Testis (tissue), 5 donors: ENCODE measurements at places on chromosomes 6 and 20. TPM values are rescaled to one million over a fixed set of nuclear protein-coding genes. Genes with fewer than 3 reads are reported as not detected.

GRCh38 chr6:34912715-34913464 is 23.8 kb downstream of the ANKS1A start:
- no peak for DNase-seq

DNA sequence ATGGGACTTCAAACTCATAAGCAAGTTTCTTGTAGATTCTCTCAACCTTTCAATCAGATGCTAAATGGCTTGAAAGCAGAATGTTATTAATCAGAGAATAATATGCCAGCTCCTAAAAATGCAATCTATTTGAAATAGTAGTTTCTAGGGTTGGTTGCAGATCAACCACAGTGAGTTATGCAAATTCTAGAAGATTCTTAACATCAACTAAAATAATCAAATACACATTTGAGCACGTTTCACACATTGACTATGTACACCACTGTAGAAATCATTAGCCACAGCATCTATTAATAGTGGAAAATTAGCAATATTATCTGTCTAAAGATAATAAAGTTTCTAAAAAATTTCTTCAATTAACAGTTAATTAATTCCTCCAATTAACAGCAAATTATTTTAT is 141.9 kb upstream of the GJE1 start:
- no peak for DNase-seq

The PKIB gene
- polyA plus RNA-seq, result 5.0 TPM

GRCh38 chr20:36004045-36004444 is 35.7 kb downstream of the CNBD2 start:
- DNase-seq, result no peak

GRCh38 chr6:89411145-89412070 is 665 bp downstream of the RRAGD start:
- peak; percentile 60 for DNase-seq

- DNase-seq, result no peak
These were observed 13.5 kb upstream of the CNR1 start for GRCh38 chr6:88179692-88180091.

- DNase-seq, result no peak
These were observed 22.7 kb downstream of the PMEPA1 start for GRCh38 chr20:57686931-57687652.

GRCh38 chr6:45896783-45897441 is 118.7 kb downstream of the CLIC5 start:
- no peak for DNase-seq

DNA sequence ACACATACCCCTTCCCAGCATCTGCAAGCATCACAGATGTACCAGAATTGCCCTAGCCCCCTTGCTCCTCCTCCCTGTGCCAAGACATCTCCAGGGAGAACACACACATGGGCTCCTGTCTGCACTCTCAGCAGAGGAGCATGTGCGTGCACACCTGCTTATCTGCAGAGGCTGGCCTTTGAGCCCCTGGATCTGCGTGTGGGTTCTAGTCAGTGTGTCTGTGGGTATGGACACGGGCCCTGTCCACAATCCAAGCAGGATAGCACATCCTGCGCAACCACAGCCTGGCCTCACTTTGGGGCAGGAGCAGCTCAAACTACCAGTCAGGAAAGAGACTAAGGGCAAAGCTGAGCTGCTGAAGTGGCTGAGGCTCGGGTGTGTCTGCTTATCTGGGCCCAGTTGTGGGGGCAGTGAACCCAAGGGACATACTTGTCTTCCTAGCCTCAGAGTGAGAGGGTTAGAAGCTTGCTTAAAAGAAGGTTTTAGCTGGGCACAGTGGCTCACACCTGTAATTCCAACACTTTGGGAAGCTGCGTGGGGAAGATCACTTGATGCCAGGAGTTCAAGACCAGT is 41.0 kb downstream of the HM13 start:
- no peak for DNase-seq

The ADGB gene
- 53.0 TPM for polyA plus RNA-seq

DNA sequence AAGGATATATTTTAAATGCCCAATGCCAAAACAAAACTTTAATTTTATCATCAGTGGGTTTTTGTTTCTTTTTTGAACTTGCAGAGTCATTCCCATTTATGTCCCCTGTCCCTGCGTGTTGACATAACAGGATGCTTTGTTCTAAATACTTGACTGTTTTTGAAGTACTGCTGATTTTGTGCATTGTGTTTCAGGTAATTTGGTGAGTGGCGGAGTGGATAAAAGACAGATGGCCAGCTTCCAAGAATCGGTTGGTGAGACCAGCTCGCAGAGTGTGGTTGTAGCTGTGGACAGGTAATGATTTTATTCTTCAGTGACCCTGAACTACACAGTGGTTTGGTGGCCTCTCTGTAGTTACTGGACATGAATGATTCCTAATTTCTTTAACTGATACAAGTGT is 50.5 kb upstream of the CSE1L start:
- no peak for DNase-seq

The SLC22A3 gene
- 6.9 TPM for polyA plus RNA-seq

The TFAP2C gene
- polyA plus RNA-seq, result 1.4 TPM

The MRAP2 gene
- polyA plus RNA-seq, result 4.1 TPM

GRCh38 chr6:38271081-38271480 is 368.6 kb downstream of the BTBD9 start:
- DNase-seq, result no peak

GRCh38 chr20:39631557-39631956 is 669.4 kb downstream of the DHX35 start:
- no peak for DNase-seq

The SLC12A5 gene
- polyA plus RNA-seq, result 15.5 TPM

The HRH3 gene
- polyA plus RNA-seq, result 0.67 TPM

The PROKR2 gene
- polyA plus RNA-seq, result 0.66 TPM

DNA sequence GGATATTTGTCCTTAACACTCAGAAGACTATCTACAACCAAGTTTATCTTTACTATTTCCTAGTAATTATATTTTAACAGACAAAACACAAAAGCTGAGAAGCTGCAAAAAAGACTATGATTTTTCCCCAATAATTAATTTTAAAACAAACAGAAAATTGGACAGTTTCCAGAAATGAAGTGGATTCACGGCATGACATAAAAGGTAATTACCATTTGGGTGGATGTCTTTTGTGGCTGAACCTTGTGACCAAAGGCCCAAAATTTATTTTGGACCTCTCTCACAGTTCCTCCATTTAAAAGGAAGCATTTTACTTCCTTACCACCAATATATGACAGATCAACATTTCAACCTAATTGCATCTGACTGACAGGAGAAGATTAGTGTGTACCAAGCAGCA is 90.2 kb downstream of the GMDS start:
- DNase-seq, result no peak

DNA sequence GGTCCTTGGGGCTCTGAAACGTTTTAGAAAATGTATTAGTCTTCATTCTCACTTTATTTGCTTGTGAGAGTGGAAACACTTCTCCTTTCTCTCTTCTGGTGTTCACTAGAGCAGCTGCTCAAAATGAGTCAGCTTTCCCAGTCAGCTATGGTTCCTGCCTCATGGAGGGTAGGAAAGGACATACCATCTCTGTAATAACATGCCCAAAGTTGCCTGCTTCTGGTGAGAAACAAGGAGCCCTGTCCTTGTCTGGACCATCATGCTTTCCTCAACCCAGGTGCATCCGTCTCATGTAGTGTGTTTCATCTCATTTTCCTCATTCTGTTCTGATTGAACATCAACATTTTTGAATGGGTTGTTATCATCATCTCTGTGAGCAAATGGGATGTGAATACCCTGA is 17.1 kb upstream of the TINAG start:
- no peak for DNase-seq

DNA sequence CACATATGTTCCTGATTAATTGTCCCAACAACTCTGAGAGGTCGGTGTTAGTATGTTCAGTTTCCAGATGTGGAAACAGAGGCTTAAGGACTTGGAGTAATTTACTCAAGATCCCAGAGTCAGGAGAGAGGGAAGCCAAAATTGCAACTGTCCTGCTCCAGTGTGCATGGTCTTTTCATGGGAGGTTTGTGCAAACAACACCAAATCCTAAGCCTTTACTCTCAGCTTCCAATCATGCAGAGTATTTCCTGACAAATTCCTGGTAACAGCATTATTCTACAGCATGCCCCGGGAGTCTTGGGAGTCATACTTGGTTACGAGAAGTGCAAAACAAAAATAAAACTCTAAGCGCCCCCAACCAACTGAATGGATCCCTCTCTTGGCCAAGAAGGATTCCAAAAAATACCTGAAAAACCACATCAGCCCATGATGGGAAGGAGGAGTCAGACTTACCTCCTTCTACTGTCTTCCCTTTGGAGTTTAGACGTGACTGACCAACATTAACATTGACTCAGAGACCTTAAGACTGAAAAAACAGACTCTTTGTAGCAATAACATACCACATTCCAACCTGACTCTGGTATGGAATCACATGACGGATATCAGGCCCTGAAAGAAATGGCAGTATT is 30.8 kb upstream of the PPP1R3G start:
- no peak for DNase-seq

The SPEF1 gene
- 28.8 TPM for polyA plus RNA-seq

DNA sequence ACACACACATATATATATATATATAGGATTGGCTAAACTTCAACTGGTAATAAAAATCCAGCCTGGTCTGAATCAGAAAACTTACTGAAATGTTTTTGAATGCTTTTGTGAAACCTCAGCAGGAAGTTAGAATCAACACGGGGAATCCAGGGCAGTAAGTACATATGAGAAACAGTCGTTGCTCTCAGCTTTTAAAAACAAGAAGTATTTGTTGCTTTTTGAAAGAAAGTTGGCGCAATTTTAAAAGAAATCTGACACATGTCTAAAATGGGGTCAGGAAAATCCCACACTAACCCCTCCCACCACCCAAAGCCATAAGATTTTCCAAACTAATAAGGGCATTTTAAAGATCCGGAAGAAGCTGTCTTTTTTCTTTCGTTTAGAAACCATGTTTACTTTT is 11.5 kb upstream of the CCDC170 start:
- no peak for DNase-seq

The PPP1R14C gene
- polyA plus RNA-seq, result 11.1 TPM

GRCh38 chr6:144690133-144690532 is 405.0 kb downstream of the UTRN start:
- DNase-seq, result no peak

The GRM1 gene
- polyA plus RNA-seq, result 1.3 TPM

GRCh38 chr6:85482206-85482904 is 32.5 kb downstream of the NT5E start:
- DNase-seq, result no peak

The HLA-DOB gene
- polyA plus RNA-seq, result 2.3 TPM

DNA sequence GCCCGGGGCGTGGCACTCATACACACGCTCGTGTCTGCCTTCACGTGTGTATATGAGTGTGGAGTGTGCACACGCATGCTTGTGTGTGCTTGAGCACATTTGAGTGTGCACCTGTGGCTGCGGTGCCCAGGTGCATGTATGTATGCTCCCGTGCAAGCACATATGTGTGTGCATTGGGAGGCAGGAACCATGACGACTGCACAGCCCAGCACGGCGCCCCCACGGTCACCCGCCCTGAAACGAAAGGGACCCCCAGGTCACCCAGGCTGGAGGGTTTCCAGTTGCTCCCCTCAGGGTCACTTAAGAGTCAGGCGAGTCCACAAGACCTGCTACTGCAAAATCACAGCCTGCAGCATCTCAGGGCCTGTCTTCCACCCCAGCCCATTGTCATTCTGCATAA is 94.7 kb downstream of the YTHDF1 start:
- no peak for DNase-seq

The SLC32A1 gene
- 0.96 TPM for polyA plus RNA-seq

DNA sequence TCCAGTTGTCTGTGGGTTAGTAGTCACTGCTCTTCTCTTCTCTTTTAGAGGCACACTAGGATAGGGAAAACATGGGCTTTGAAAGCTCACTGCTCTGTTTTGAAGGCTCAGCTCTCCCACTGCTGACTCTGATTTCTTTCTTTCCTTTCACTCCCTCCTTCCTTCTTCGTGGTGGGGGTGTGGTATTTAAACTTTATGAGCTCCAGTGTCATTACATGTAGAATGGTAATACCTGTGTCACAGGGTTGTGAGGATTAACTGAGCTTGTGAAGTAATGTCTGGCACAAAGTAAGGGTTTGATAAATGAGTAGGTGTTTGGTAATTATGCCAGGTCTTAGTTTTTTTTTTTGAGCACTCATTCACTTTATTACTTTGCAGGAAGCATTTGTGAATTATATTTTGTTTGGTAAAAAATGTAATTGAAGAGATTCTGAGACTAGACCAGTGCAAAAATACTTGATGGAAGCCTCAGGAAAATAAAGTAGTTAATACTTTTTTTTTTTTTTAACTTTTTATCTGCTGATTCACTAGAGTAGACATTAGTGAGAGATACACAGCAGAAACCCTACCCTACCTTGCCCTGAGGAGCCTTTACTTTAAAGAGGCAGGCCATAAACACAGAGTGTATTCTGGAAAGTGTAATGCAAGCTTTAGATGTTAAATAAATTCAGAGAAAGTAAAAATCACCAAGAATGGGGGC is 17.3 kb downstream of the SMAP1 start:
- no peak for DNase-seq

The ZNF311 gene
- 5.8 TPM for polyA plus RNA-seq

DNA sequence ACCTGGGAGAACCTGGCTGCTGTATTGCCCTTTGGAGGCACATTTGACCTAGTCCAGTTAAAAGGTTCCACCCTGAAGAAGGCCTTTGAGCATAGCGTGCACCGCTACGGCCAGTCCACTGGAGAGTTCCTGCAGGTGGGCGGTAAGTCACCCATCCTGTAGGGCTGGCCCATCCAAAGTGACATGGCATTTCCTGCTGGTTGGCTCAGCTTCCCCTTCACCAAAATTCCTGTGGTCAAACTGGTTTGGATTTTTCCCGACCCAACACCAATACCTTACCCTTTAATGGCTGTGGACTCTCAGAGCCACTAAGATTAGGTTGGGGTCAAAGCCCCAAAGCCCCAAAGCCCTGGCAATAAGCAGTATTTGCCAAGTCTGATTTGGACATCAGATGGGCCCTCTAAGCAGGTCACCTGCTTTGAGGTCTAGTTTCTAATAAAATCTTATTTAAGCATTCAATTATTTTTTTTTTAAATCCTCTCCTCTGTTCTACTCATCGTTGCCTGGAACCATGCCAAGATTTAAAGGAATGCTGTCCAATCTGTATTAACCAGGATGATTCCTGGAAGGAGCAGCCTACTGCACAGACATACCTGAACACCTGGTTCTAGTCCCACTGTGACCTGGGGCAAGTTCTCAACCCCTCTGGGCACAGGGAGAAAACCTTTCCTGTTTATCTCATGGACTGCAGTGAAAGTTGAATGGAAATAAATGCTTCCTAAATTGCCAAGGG is 40.8 kb downstream of the NT5E start:
- DNase-seq, result no peak

- no peak for DNase-seq
These were observed 254.0 kb upstream of the GJE1 start for GRCh38 chr6:141878686-141879085.

- DNase-seq, result no peak
These were observed 32.9 kb upstream of the PDE10A start for GRCh38 chr6:165695722-165696515.

DNA sequence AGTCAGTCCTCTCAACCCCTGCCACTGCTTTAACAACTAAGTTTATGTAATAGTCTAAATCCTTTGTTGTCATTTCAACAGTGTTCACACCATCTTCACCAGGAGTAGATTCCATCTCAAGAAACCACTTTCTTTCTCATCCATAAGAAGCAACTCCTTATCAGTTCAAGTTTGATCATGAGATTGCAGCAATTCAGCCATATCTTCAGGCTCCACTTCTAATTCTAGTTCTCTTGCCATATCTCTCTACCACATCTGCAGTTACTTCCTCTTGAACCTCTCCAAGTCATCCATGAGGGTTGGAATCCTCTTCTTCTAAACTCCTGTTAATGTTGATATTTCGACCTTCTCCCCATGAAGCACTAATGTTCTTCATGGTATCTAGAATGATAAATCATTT is 57.9 kb upstream of the FOXO3 start:
- DNase-seq, result no peak

- no peak for DNase-seq
These were observed 53.3 kb downstream of the ISM1 start for GRCh38 chr20:13274275-13274861.

The VPS52 gene
- polyA plus RNA-seq, result 87.1 TPM
